ENCODE measurements at places on chromosomes 16 and 17.

DNA sequence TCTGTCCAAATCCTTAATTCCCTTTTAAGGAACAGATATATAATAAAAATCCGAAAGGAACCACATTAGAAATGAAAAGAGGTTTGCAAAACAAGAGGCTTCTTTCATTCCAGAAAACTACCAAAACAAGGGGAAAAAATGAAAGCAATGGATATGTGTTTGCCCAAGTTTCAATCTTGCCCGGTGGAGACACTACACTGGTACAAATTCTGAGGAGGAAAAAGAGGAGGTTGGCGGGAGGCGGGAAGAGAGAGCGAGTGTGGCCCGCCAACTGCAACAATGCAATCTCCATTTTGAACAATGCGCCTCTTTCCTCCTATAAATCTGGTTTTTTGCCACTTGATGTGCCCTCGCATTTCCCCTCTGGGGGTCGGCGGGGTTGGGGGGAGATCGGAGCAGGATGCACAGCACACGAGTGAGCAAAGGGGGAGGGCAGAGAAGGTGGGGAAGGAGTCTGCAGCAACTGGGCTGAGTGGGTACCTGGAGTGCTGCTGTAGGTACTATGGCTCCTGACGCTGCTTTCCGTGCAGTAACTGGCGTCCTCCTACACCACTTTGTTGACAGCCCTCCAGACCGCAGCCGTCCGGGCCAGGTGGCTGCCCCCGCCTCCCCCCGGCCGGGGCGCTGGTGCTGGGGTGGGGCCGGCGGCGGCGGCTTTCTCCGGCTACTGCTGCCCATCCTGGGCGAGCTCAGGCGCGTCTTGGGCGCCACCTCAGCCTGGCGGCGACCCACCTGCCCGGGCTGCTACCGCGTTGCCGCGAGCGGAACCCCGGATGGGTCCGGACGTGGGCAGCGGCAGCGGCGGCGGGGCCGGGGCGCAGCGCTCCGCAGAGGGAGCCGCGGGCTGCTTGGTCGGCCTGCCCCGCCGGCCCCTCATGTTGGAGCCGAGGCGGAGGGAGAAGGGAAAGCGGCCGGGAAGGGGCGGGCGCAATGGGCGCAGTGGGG, 93.8 kb upstream of the PLEKHM1 start:
- peak; percentile 69 for DNase-seq

GRCh38 chr16:88706965-88707826, 893 bp downstream of the CTU2 start:
- DNase-seq = no peak

DNA sequence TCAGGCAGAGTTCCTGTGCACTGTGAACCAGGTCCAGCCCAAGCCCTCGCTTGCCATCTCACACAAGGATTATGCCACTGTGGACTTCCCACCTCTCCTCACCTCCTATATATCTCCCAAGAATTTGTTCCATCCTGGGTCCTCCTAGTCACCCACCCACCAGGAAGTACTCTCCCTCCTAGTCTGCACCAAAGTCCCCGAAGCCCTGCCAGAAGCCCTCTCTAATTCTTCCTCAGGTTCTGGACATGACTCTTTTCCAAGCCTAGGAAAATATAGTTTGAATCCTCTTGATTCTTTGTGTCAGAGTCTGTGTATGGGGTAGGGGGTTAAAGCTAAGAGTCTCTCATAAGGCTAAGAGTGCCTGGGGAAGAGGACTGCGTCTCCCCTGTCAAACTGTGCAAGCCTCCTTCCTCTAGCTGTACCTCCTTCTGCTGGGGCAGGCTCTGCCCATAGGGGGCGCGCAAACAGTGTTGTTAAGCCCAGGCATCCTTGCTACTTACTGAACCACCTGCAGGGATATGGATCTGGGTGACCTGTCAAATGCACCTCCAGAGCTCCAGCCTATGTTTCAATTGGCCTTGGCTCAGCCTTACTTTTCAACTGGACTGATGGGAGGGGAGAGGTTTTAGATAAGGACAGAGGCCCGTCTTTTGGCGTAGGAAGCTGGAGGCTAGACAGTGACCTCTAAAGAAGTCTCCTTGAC, 16.6 kb upstream of the DLX4 start:
- DNase-seq = peak; percentile 83

DNA sequence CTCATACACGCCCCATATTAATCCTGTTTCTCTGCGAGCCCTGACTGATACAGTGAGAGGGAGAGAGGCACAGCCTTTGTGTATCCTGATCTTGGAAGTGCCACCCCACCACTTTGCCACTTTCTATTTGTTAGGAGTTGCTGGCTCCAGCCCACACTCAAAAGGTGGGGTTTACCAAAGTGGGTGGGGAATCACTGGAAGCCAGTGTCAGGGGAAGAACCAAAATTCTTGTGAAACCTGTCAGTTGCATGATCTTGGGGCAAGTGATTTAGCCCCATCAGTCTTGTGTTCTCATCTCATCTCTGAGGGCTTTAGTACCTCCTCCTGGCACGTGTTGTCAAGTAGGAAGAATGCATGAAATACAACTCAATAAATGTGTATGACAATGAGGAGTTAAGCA, 119.5 kb downstream of the SOX9 start:
- no peak for DNase-seq

DNA sequence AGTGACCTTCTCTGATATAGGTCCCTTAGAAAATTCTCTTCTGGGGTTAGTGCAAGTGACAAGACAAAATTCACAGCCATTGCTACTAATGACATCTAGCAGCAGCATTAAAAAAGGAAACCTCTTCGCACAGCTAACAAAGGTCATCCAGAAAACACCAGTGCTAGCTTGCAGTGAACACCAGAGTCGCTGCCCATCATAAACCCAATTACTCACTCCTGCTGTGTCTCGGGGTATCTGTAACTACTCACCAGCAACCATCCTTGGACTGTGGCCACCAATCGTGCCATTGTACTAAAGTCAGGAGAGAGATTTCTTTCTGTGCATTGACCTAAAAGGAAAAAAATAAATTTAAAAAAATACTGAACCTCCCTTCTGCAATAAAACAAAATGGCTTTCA, 1494.7 kb upstream of the CDH8 start:
- no peak for DNase-seq
